SW 1271 (cell line): ENCODE measurements at places on chromosomes 4 and X.

GRCh38 chrX:48800574-48801279 lies 1.1 kb upstream of the HDAC6 start:
- no peak for DNase-seq

GRCh38 chr4:25638221-25638601 lies 17.4 kb upstream of the SLC34A2 start:
- no peak for DNase-seq

DNA sequence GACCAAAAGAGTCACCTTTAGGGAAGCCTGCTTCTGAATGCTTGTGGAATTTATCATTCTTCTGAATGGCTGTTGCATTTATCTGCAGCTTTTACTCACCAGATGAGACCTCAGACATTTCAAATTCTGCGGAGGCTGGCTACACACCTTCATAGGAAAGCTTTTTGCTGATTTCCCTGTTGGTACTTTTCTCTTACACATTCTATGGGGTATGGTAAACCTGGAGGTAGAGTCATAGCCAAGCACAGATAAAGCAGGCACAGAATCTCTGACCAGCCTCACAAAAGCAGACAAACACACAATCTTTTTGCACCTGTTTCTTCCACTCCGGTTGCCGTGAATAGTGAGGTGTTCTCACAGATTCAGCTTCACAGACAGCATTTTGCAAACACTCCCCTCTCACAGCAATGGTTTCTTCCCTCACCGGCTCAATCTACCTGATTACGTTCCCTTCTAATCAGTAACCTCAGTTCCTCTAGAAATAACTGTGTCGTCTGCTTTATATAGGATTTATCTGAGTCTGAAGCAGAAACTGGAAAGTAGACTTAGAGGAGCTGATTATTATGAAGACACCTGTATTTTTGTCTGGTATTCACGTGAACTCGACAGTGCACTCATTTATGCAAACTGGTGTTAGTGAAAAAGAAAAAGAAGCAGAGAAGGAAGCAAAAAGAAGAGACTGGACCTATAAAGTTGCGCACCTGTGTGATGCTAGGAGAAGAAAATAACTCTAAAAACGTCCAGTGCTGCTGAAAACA lies 83.1 kb downstream of the DMD start:
- no peak for DNase-seq

- no peak for DNase-seq
Measured at GRCh38 chrX:135973025-135973547, 702 bp downstream of the MMGT1 start.

DNA sequence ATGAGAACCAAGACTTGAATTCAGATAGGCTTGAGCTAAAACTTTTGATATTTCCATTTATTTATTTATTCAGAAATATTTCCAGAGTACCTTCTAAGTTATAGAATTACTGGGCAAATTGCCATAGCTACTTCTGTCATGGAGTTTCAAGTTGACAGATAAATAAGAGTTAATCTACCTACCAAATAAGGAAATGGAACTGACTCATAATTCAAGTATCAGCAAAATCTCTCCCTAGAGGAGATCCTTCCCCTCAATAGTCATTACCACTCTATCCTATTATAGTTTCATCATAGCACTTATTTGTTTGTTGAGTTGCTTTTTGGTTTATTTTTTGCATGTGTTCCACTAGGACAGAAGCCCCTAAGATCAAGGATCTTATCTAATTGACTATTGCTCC lies 48.8 kb upstream of the CCSER1 start:
- DNase-seq: no peak

GRCh38 chrX:113743069-113743468 lies 840.8 kb upstream of the HTR2C start:
- DNase-seq: no peak

- DNase-seq: no peak
Measured at GRCh38 chr4:43374216-43374751, 481.8 kb downstream of the GRXCR1 start.

DNA sequence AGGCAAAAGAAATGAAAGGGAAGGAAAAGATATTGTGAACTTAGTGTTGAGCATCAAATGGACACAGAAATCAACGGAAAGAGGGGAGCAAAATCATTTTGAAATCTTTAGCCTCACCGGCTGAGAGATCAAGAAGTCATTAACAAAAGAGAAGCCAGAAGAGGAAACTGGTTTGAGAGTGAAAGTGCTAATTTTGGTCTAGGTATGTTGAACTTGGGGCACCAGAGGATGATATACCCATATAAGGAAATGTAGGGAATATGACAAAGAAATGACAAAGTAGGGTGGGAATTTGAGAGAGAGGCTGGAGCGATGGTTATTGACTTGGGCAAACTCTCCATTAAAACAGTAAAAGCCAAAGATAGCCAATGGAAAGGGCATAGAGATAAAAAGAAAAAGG lies 183.4 kb upstream of the ATOH1 start:
- DNase-seq: no peak

DNA sequence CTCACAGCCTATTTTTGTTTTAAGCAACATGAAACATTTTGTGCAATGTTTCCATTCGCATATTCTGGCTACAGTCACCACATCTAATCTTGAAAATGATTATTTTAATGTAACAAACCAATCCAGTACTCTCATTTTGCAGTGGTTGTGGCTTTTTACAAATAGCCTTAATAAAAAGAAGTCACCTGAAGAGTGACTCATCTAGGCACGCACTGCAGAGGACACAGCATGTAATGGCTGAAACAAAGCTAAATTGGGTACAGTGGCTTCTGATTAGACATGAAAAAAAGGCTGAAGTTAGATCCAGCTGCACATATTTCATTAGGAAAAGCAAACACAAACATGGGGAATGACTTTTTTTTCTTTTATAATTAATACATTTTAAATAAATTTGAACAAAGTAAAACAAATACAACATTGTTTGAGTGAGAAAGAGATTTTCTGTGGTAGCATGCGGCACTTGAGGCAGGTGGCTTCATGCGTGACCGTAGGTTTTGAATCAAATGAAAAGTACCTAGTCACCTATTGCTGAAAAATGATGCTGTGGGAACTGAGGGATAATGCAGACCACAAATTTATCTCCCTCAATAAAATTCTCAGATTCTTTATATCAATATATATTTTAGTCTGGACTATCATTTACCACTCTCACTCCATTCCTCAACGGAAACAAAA lies 240.8 kb upstream of the DDX53 start:
- DNase-seq: no peak

- no peak for DNase-seq
Measured at GRCh38 chrX:13868591-13868990, 51.7 kb upstream of the GPM6B start.

- DNase-seq: no peak
Measured at GRCh38 chr4:152947311-152947710, 11.2 kb downstream of the FHDC1 start.

DNA sequence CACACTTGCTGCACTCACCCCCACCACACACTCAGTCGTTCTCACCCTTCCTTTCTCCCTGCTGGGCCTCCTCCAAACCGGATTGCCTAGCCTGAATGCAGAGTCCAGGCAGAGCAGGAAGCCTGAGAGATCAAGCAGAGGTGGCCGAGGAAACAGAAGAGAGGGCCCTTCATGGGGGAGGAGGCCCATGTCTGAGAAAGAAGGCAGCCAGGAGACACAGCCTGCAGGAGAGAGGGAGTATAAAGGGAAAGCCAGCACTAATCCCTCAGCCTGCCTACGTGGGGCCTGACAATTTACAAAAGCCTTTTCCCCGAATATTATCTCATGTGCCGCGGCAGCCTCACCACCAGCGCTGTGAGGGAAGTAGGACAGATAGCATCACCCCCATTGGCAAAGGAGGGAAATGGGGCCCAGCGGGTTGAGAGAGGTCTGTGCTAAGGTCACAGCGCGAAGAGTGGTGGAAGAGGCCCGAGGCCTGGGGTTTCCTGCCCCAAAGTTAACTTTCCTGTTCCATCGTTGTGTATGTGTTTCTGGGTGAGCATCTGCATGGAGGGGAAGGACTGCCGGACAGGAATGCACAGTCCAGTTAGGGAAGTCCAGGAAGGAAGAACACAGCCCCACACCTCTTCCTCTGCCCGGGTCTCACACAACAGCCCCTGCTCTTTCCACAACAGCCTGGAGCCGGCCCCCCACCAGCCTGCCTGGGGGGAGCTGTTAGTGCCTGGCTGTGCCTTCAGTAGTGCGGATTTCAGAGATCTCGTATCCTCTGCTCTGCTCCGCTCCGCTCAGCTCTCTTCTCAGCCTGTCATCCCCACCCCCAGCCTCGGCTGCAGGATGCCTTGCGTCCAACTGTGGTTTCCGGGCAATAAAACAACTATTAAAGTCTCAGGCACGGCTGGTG lies 50.9 kb upstream of the BCOR start:
- DNase-seq: no peak

- no peak for DNase-seq
Measured at GRCh38 chrX:118066867-118067515, 49.6 kb downstream of the KLHL13 start.

- no peak for DNase-seq
Measured at GRCh38 chr4:120824946-120825345, 97.6 kb downstream of the PRDM5 start.

GRCh38 chrX:152306331-152306730 lies 144.8 kb downstream of the GABRA3 start:
- DNase-seq: no peak

DNA sequence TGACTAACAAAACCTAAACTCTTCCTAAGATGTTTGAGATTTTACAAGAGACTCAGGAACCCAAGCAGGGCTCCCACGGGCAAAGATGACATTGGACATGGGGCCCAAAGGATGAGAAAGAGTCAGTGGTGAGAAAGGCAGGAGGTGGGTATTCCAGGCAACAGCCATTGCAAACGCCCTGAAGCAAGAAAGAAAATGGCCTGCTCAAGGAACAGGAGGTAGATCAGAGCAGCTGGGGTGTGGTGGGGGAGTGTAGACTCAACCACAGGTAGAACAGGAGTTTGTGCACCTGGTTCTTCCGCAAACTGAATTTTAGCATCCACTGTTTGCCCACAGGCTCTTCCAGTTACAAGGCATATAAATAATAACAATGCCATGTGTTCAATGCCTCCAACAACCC lies 3.3 kb downstream of the PPP2R2C start:
- DNase-seq: no peak

DNA sequence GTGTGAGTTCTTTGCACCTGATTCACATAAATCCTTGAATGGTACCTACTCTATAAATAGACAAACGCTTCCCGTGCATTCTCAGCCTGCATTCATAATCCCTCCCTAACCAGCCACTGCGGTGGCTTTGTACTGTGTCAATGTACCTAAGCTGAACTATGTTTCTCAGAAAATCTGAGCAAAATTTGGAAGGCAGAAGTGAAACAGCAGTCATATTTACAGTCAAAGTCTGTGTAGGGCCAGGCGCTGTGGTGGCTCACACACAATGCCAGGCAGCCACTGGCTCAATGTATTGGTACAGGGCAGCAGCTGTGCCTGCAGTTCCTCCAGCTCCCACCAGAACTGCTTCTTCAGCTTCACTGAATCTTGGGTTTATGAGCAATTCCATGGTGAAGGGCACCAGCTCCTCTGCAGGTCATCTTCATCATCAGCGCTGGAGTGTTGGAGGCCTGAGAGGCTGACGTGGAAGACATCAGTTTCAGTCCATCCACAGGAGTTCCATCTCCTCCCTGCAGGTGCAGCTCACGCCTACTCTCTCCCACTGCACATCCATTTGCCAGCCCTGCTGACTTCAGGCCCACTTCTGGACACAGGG lies 32.3 kb upstream of the IRF2 start:
- DNase-seq: no peak

GRCh38 chr4:82640540-82640939 lies 78.8 kb upstream of the TMEM150C start:
- DNase-seq: no peak

DNA sequence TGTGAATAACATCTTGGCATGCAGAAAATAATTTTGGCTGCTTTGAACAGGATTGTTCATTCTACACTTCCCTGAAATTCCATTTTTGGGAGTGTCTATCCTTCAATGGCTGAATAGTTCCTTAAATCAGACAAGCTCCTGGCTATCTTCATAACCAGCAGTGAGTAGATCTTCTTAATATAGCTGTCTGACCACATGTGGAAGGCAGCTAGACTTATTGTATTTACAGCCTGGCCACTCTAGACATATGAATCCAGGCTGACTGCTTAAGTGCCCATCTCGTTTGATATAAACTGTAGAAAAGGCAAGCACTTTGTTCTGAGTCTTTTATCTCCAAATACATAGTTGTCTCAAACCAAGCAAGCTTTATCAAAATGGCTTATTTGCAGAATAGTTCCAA lies 40.0 kb downstream of the PWWP3B start:
- no peak for DNase-seq

- no peak for DNase-seq
Measured at GRCh38 chr4:186657764-186658163, 65.9 kb downstream of the FAT1 start.

DNA sequence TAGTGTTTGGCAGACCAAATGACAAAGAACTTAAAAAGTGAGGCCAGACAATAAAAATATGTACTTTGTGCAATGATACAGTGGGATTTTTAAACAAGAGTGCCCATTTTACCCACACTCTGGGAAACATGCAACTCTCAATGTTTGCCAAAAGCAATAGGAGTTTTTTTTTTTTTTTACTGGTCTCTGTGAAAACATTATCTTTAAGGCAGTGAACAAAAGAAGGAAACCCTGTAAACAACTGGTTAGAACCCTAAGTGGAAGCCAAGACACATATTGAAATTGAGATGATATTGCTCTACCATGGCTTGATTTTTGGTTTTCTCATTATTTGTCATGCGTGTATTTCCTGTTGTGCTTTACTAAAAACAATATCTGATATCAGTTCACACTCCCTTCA lies 67.2 kb upstream of the PPP3CA start:
- DNase-seq: no peak

- DNase-seq: no peak
Measured at GRCh38 chrX:151030845-151031244, 47.7 kb downstream of the HMGB3 start.

GRCh38 chr4:121594796-121595526 lies 101.8 kb downstream of the ANXA5 start:
- DNase-seq: no peak

DNA sequence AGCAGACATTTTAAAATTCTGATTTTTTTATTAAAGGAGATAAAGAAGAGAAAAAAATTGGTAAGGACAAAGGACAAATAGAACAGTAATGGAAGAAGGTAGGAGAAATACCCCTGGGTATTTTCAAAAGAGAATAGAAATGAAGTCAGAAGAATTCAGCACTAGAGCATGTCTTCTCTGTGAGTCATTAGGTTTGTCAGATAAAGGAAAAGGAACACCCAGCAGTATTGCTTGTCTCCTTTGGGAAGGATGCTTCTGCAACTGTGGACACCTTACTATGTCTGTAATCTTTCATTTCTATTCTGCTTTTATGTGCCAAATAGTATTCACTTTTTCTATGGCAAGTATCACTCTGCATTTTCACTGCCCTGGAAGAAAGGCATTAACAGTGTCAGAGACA lies 24.0 kb upstream of the PCDH7 start:
- no peak for DNase-seq

- no peak for DNase-seq
Measured at GRCh38 chr4:113221990-113222389, 172.5 kb downstream of the ANK2 start.

DNA sequence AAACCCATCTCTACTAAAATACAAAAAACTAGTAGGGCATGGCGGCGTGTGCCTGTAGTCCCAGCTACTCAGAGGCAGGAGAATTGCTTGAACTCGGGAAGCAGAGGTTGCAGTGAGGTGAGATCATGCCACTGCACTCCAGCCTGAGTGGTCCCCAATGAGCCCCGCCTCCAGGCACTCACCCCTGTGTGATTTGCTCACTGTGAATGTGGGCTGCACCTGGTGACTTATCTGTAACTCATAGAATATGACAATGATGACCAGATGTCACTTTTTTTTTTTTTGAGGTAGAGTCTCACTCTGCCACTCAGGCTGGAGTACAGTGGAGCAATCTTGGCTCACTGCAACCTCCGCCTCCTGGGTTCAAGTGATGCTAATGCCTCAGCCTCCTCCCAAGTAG lies 49.0 kb upstream of the HOPX start:
- DNase-seq: no peak
